EL (cell line): ENCODE measurements at places on chromosomes 6 and 20.

GRCh38 chr6:87436435-87436834, 28.7 kb downstream of the CFAP206 start:
- peak; percentile 58 for DNase-seq

- DNase-seq, result peak; percentile 74
These were observed 32.7 kb downstream of the PLN start for GRCh38 chr6:118580585-118581419.

DNA sequence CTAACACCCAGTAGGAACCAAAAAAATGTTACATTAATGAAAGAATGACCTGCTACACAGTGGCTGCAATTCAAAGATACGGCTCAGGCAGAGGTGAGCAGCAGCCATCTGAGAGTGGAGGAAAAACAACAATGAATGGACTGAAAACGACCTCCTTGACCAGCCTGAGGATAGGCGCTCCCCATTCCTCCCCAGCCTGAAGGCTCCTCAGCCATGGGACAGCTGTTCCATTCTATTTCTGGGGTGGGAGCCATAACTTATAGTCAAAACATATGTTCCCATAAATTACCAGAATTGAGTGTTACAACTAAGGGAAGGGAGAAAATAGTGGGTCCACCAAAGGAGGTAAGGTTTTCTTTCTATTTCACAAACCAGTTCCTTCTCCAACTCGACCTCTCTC, 27.2 kb downstream of the FYN start:
- no peak for DNase-seq

DNA sequence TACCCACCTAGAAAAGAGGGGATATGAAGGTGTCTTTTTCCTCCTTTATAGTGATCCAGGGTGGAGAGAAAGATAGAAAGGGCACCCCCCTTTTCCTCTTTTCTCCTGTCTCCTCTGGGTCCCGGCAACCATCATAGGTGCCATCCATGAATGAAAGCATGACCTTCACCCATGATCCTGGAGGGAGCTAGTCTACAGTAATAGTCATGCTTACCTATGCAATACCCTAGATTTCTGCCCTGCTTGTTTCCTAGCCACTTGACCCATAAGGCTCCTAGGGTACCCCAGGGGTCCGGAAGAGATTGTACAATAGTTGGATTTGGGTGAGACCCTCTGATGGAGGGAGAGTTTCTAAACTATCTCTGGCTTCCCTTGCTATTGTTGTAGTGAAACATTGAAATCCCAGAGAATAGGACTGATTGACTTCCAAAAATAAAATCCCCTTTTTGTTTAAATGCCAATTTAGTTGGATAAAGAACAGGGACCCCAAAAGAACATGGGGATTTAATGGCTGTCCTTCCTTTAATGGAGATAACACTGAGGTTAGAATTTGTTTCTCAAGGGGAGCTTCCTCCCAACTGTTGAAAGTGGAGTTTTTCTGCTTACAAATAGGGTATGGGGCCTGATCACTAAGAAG, 366.8 kb upstream of the KHDRBS2 start:
- DNase-seq, result no peak

DNA sequence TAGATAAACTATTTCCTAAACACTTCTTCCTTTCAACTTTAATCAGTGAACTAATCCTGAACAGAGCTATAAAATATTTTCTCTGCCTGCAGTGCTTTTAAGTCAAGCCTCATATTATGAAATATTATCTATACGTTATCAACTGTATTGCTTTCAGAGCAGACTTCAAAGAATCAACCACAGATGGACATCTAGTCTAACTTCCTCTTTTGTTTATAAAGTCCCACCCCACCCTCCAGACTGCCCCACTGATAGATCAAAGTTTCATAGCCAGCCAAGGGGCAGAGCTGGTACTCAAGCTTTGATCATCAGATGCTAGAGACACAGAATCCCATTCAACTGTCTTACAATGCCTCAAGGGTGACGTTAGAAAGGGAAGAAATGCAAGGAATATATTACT, 308.3 kb downstream of the LAMA2 start:
- no peak for DNase-seq

GRCh38 chr20:48709744-48710143, 118.1 kb downstream of the PREX1 start:
- no peak for DNase-seq

DNA sequence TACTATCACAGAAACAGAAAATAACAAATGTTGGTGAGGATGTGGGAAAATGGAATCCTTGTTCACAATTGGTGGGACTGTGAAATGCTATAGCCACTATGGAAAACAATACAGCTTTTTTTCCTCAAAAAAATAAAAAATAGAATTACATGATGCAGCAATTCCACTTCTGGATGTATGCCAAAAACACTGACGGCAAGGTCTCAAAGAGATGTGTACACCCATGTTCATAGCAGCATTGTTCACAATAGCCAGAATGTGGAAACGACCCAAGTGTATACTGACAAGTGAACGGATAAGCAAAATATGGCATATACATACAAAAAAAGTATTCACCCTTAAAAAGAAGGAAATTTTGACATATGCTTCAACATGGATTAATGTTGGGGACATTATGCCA, 213.4 kb downstream of the KHDC1L start:
- no peak for DNase-seq

DNA sequence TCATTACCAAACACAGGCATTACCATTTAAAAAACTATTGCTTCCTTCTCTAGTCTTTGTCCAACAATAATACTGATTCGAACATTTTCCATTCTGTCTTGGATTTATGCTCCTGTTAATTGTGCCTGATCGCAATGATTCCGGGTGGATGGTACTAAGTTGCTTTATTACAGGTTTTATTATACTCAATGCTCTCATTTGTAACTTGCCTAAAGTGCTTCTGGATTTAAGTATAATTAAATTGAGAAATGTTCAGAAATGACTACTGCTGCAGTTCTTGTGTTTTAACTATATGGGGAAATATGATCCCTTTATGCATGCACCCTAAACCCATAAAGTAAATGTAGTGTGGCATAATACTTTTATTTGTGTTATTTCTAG, 7.2 kb downstream of the TFAP2A start:
- DNase-seq, result peak; percentile 29

GRCh38 chr6:153564803-153565202, 433.7 kb upstream of the RGS17 start:
- DNase-seq, result no peak

GRCh38 chr6:151900256-151900655, 92.8 kb downstream of the ESR1 start:
- no peak for DNase-seq

GRCh38 chr20:3663031-3663701, at the start of gene GFRA4:
GFRA4 (minus strand) TSS chr20:3663399; CDS start chr20:3663399, 0 bp downstream.
- DNase-seq, result no peak

DNA sequence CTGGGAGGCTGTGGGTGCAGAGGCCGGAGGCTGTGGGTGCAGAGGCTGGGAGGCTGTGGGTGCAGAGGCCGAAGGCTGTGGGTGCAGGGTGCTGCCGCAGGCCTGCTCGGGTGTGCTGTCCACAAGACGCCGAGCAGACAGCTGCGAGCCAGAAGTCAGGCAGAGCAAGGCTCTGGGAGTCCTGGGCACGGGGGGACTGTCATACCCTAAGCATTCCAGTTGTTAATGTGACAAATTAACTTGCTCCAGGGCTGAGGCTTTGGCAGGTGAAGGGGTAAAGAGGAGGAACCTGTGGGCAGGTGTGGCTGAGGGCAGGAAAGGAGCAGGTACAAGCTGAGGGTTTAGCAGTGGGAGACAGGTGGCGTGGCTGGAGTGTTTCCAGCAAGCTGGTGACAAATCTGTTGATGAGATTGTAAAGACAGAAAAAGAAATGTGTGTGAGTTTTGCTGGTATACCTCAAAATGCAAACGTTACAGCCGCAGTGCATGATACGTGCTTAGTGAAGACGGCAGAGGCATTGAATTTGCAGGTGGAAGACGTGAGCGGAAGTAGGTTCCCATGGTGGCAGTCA, 14.2 kb upstream of the ADRM1 start:
- no peak for DNase-seq

GRCh38 chr6:158910484-158911440, 89.2 kb downstream of the RSPH3 start:
- no peak for DNase-seq

DNA sequence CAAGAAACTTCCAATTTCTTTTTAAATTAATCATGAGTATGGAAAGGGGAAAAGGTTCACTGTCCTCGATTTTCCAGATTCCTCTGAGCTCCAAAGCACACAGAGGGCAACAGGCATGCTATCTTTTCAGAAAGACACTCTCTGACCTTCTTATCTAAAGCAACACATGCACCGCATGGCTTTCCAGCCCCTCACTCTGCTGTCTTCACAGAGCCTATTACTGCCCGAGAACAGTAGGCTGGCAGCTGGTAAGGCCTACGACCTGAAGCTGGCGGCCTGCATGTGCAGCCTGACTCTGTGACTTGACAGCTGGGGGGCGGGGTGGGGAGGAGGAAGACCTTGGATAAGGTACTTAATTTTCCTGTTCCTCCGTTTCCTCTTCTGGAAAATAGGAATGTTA, 86.3 kb downstream of the ELOVL4 start:
- DNase-seq, result no peak

DNA sequence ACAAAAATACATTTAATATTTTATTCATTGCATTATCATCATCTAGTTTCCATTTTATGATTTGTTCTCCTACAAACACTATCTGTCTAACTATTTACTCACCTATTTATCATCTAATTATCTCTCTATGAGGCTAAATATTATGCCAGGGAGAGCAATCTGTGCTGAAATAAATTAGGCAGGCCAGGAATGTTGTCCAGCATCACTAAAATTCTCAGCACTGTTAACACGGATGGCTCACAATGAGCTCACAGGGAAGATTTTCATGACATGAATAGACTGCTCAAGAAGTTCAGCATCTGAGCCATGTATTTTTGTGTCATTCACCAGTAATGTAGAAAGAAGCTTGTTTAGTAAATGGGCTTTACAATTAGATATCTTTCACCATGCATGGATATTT, 1277.2 kb downstream of the GRIK2 start:
- DNase-seq, result no peak

- peak; percentile 46 for DNase-seq
These were observed 10.1 kb upstream of the NHSL1 start for GRCh38 chr6:138509371-138509770.

GRCh38 chr6:164214066-164214465, 799.5 kb downstream of the QKI start:
- peak; percentile 29 for DNase-seq

GRCh38 chr6:105985816-105986632, 100.1 kb upstream of the PRDM1 start:
- no peak for DNase-seq

DNA sequence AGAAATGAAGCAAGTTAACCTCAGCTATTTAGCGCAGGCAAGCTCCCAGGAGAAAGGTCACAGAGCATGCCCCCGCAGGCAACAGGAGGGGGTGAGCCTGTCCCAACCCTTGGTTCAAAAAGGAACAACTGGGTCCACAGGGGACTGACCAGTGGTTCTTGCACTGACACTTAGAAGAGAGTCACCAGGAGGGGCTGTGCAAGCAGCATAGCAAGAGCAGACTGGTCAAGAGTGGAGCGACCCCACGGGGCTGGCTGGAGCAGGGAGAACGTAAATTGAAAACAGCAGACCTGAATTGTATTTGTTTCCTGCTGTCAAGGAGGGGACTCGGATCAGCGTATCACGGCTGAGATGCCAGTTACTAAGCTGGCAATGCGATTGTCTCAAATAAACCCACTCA, 32.8 kb downstream of the GABRR1 start:
- no peak for DNase-seq

GRCh38 chr20:48695255-48695654, 132.5 kb downstream of the PREX1 start:
- peak; percentile 57 for DNase-seq

DNA sequence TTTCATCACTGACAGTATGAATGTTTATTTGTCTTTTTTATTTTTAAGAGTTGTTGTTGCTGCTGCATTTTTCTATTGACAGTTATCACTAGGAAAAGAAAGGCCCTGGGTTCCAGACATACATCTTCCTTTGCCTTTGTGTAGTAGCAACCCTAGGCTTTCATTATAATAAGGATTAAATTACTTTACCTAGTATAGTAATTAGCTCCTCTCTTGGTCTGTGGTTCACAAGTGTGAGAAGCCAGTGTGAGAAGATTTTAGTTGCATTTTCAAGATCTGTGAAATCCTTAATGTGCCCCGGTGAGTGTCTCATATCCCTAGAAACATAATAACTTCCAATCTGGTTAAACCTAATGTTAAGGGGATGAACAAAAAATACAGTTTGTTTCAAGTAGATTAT, 799.3 kb upstream of the MAP3K7 start:
- no peak for DNase-seq

- no peak for DNase-seq
These were observed 104.2 kb downstream of the AGPAT4 start for GRCh38 chr6:161169696-161170095.

DNA sequence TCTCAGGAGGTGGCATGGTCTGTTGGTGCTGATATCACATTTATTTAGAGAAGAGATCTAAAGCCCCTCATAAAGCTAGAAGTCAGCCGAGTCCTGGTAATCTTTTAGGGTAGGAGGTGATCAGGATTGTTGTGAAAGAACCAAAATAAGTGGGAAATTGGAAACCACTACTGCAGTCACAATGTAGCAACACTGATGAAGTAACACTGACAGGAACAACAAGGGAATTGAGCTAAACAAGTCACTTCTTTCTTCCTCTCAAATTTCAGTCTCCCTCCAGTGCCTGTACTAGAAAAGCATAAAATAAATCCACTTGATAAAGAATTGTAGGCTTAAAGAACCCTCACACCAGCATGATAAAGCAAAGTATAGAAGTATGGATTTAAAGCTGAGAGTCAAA, 1509.0 kb downstream of the GRIK2 start:
- DNase-seq, result no peak

DNA sequence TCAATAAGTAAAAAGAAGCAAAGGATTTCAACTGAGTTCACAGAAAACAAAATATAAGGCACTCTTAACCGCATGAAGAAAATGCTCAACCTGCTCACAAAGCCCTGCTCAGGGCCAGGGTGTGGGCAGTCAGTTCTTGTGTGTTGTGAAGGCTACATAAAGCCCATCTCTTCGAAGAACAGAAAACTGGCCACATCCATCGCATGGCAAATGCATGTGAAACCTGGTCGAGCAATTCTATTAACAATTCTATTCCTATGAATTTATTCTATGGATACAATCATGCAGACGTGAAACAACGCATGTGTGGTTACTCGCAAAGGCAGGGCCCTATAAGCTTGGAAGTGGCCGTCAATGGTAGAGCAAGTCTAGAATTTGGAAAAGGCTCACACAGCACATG, 110.5 kb downstream of the PSMB1 start:
- no peak for DNase-seq

DNA sequence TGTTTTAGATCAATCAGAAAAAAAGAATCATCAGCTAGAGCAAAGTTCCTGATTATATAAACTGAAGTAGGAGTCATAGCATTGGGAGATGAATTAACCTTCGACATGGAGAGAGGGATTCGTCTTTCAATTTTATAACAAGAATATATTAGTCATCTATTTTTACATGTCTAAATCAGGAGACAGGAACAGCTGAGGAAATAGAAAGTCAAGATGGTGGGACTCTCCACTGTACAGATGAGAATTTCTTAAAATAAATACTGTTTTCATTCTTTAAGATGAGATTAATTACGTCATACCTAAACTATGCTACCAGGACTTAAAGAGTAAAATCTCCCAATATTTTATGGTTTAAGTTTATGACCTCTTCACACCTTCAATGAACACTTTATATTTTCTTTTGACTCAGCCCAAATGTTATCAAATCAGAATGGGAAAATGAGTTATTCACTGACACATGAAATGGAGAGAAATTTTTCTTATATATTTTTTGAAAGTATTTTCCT, 1137.7 kb downstream of the EPHA7 start:
- DNase-seq, result no peak

- no peak for DNase-seq
These were observed 18.7 kb downstream of the GLO1 start for GRCh38 chr6:38684237-38684636.
